ENCODE measurements at places on chromosomes 7 and 10.

GRCh38 chr10:3514691-3515090 lies 270.3 kb downstream of the KLF6 start:
- H3K27me3 ChIP-seq: no peaks in the 10 kb centered on the region
- H3K4me3 ChIP-seq: no peak overlapping the region
- H3K4me1 ChIP-seq: no peaks in the 10 kb centered on the region
- H3K36me3 ChIP-seq: no peaks in the 10 kb centered on the region
- DNase-seq: no peak

DNA sequence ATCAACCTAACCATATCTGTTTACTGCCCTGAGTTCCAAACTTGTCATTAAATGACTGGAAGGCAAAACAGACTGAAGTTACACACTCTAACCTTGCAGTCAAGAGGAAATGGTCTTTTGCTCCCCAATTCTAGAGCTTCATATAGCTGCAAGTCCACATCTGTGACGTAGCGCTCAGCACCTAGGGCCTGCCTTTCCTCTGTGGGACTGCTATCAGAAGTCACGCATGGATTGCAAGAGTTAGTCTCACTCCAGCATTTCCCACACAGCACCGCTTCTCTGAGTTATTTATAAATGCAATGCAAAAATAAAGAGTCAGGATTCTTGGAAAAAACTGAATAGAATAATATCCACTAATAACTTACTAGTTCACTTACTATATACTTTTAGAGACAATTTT lies 96.9 kb downstream of the ELMO1 start:
- H3K4me3 ChIP-seq: no peak overlapping the region
- no peaks in the 10 kb centered on the region for H3K27me3 ChIP-seq
- no peak overlapping the region for H3K27ac ChIP-seq
- H3K36me3 ChIP-seq: no peaks in the 10 kb centered on the region
- no peak for DNase-seq

DNA sequence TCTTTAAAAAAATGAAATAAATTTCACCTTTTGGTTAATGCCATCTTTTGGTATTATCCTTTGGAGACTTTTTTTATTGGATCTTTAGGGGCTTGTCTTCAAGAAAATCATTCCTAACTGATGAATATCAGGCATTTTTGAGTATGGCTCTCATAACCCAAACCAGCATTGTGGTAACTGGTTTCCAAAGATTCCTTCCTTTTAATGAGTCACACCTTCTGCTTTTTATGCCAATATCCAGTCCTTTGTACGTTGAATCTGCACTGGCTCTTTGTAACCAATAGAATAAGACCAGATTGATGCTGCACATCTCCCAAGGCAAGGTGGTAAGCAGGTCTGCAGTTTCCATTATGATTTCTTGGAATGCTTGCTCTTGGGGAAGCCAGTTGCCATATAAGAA lies 89.1 kb downstream of the GPR158 start:
- H3K27ac ChIP-seq: no peak overlapping the region
- no peak overlapping the region for H3K4me3 ChIP-seq
- no peaks in the 10 kb centered on the region for H3K4me1 ChIP-seq
- no peaks in the 10 kb centered on the region for H3K36me3 ChIP-seq

GRCh38 chr7:82255706-82256105 lies 187.9 kb downstream of the CACNA2D1 start:
- no peaks in the 10 kb centered on the region for H3K36me3 ChIP-seq
- no peaks in the 10 kb centered on the region for H3K4me1 ChIP-seq
- DNase-seq: no peak
- peaks cover 67% of the 10 kb centered on the region for H3K27me3 ChIP-seq
- H3K4me3 ChIP-seq: no peak overlapping the region

DNA sequence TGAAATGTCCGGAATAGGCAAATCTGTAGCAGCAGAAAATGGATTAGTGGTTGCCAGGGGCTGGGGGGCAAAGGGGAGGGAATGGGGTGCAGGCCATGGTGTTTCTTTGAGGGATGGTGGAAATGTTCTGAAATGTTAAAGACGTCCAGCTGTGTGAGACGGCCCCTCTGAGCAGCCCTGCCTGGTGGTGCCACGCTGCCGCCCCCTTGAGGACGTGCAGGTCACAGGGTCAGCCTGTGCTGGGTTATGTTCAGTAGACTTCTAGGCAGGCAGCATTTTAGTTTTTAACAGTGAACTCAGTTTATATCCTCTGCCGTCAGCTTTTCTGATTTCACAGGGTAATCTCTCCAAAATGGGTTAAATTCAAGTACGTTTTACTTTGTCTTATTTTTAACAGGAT lies 9.4 kb downstream of the NUB1 start:
- H3K4me3 ChIP-seq: no peak overlapping the region
- peaks cover 94% of the 10 kb centered on the region for H3K36me3 ChIP-seq
- H3K27me3 ChIP-seq: no peaks in the 10 kb centered on the region
- H3K27ac ChIP-seq: no peak overlapping the region
- peaks cover 8% of the 10 kb centered on the region for H3K4me1 ChIP-seq
- no peak for DNase-seq

DNA sequence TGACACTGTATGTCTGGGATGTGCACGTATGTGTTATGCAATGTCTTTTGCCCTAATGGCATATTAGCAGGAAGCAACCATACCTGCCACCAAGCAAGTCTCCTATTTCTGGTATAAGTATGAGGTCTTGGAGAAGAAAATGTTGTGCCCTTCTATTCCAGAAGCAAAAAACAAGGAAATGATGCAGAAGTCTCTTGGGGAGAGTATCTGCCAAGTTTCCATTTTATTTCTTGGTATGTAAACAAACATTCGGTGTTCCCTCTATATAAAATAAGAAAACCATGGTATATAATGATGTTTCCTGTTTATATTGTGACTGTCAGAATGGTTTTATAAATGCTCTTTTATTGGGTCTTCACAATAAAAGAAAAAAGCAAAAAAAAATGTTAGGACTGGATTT lies 19.3 kb upstream of the MYO3A start:
- H3K36me3 ChIP-seq: no peaks in the 10 kb centered on the region
- peaks cover 48% of the 10 kb centered on the region for H3K27me3 ChIP-seq
- no peaks in the 10 kb centered on the region for H3K4me1 ChIP-seq

GRCh38 chr10:45589868-45590267 lies 82.7 kb downstream of the ZFAND4 start:
- H3K27ac ChIP-seq: no peak overlapping the region
- no peaks in the 10 kb centered on the region for H3K36me3 ChIP-seq
- H3K27me3 ChIP-seq: no peaks in the 10 kb centered on the region
- peaks cover 21% of the 10 kb centered on the region for H3K4me1 ChIP-seq
- no peak for DNase-seq

- H3K36me3 ChIP-seq: no peaks in the 10 kb centered on the region
- H3K4me3 ChIP-seq: no peak overlapping the region
- DNase-seq: peak; percentile 43
- H3K4me1 ChIP-seq: no peaks in the 10 kb centered on the region
- no peak overlapping the region for H3K27ac ChIP-seq
Measured at GRCh38 chr7:48875045-48875916, 49.1 kb upstream of the CDC14C start.

- no peaks in the 10 kb centered on the region for H3K36me3 ChIP-seq
- DNase-seq: no peak
- H3K27me3 ChIP-seq: no peaks in the 10 kb centered on the region
- H3K4me3 ChIP-seq: peak overlapping the region; percentile 60
Measured at GRCh38 chr10:28177944-28178637, 124.8 kb downstream of the MPP7 start.

- no peak overlapping the region for H3K4me3 ChIP-seq
- no peak for DNase-seq
- H3K27ac ChIP-seq: no peak overlapping the region
- peaks cover 34% of the 10 kb centered on the region for H3K36me3 ChIP-seq
Measured at GRCh38 chr10:31908157-31908556, 20.5 kb downstream of the ARHGAP12 start.

DNA sequence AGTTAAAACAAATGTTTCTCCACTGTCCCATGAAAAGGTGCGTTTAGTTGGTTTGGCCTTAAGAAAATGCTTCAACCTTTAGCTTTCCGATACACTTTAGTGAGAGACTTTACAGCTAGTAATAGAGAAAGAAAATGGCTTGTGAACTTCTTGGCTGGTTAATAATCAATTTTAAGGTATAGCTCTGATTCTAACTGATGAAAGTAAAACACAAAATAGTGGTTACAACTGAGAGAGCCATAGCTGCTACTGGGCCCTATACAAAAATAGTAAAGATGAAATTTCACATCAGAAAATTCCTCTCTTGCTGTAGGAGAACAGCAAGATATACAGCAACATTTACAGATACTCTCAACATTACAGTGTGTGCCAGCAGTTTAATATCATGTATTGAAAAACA lies 371.4 kb downstream of the PHTF2 start:
- no peaks in the 10 kb centered on the region for H3K4me1 ChIP-seq
- H3K4me3 ChIP-seq: no peak overlapping the region
- H3K36me3 ChIP-seq: no peaks in the 10 kb centered on the region
- no peak for DNase-seq

- no peaks in the 10 kb centered on the region for H3K4me1 ChIP-seq
- H3K36me3 ChIP-seq: no peaks in the 10 kb centered on the region
- DNase-seq: no peak
Measured at GRCh38 chr10:48835781-48836180, 103.9 kb downstream of the LRRC18 start.

All from MCF 10A (cell line).